ENCODE measurements at places on chromosomes 11 and 22.

- no peak for DNase-seq
Observed at GRCh38 chr11:16876053-16876752, 137.8 kb downstream of the C11orf58 start.

DNA sequence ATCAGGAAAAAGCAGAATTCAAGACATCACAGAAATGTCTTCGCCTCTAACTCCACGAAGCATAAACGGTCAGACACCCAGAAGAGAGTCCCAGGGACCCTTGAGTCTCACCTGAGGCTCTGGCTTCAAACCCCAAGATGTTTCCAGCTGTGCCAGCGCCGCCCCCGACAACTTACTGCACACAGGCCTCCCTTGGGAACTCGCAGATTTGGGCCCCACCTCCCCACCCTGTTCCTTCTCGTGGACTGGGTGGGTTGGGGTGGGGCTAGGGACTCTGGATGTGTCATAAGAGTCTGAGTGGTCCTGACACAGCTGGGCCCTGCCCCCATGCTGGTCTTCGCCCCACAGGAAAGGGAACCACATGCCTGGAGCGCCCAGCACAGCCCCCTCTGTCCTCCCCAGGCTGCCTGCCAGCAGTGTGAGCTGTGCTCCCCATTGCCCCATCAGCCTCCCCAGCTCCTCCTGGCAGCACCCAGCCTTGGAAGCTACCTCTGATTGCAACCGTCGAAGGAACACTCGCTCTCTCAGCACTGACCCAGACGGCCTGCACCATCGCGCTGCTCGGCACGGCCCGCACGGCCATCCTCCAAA lies 147.5 kb downstream of the CRYBB2 start:
- no peak for DNase-seq

GRCh38 chr11:75733431-75734107 lies 15.9 kb downstream of the MOGAT2 start:
- DNase-seq: no peak

DNA sequence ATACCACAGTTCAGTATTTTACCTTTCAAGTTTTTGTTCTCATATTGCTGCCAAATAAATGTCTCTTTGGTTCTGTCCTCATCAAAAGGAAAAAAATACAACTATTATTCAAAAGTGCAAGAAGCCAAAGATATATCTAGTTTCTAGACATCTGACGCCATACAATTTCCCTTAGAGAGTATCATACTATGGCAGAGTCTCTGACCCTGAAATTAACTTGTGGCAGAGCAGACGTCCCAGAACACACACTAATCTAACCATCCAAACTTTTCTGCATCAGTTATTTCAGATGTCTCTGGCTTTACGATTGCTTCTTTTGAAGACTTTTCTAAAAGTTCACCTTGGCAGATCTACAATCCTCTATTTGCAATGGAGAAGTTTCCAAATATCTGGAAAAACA lies 2.7 kb downstream of the OR51T1 start:
- DNase-seq: no peak

- no peak for DNase-seq
Observed at GRCh38 chr11:11217929-11218628, 135.0 kb downstream of the CSNK2A3 start.

GRCh38 chr11:7844986-7845385 lies 48.2 kb upstream of the OR5P2 start:
- no peak for DNase-seq

GRCh38 chr11:111917788-111918187 lies 925 bp upstream of the C11orf52 start:
- no peak for DNase-seq

GRCh38 chr11:2862395-2863275 lies 22.9 kb downstream of the CDKN1C start:
- DNase-seq: no peak

- DNase-seq: no peak
Observed at GRCh38 chr11:12587333-12587991, 86.8 kb upstream of the TEAD1 start.

GRCh38 chr11:120227228-120227852 lies 12.6 kb upstream of the POU2F3 start:
- no peak for DNase-seq

DNA sequence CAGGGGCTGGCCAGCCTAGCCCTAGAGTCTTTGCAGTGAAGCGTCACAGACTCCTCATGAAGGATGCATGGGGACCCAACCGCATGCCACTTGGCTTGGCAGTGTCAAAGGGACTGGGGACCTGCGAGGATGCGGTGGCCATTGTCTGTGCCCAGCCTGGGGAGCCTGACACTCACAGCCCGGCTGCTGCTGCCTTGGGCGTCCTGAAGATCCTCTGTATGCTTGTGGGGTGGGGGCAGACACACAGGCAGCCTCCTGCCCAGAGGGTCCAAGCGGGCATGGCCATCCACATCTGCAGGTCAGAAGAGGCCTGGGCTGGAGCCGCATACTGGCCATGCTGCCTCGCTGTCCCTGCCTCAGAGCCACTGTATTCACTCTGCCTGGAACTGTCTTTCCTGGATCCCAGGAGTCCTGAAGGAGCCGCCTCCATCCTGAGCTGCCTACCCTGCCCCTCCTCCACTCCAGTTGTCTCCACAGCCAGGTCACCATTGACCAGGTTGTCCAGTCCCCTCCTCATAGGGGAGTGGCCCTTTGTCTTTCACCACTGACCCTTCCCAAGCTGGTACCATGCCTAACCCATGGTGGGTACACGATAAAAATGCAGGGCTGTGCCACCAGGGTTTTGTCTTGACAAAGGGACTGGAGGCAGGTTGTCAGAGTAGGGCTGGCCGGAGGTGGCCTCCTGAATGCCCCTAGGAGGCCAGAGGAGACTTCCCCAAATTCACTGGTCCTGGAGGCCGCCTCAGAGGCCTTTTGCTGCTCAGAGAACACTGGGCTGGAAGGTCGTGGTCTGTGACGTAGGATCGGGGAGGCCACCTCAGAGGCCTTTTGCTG lies 107.0 kb downstream of the KCNQ1OT1 start:
- no peak for DNase-seq

GRCh38 chr22:49785046-49785521 lies 42.6 kb downstream of the BRD1 start:
- DNase-seq: no peak

- DNase-seq: no peak
Observed at GRCh38 chr11:70579316-70579955, 181.1 kb downstream of the CTTN start.

DNA sequence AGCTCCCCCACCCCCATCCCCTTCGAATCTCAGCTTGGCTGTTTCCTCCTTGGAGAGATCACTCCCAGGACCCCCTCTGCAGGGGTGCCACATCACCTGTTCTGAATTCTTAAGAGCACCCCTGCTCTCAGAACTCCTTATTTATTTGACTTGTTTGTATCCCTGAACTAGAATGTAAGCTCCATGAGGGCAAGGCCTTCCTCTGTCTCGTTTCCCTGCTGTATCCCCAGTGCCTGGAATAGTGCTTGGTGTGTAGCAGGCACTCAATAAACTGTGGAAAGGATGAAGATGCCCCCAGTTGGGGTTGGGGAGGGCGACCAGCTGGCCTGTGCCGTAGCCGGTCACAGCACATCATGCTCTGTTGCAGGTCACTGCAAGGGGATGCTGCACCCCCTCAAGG lies 3.6 kb upstream of the MDK start:
- no peak for DNase-seq

DNA sequence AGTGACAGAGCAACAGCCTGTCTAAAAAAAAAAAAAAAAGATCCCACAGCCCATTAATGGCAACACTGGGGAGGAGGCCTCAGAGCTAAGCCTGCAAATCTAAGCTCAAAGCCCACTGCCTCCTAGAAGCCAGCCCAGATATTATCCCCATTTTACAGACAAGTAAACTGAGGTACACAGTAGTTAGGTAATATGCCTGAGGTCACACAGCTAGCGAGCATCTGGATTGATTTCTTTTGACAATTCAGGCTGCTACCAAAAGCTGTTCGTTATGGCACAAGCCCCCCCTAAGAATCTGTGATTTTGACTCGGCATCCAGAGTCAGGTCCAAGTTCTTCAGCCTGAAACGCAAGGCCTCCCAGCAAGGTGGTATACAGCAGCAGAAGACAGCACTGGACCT lies 13.7 kb downstream of the ELFN2 start:
- no peak for DNase-seq

- no peak for DNase-seq
Observed at GRCh38 chr11:68025047-68025446, 5.4 kb upstream of the NDUFS8 start.

GRCh38 chr11:3037040-3037944 lies 19.9 kb downstream of the CARS1 start:
- peak; percentile 84 for DNase-seq

- DNase-seq: no peak
Observed at GRCh38 chr22:25062386-25063085, 110.0 kb downstream of the KIAA1671 start.

DNA sequence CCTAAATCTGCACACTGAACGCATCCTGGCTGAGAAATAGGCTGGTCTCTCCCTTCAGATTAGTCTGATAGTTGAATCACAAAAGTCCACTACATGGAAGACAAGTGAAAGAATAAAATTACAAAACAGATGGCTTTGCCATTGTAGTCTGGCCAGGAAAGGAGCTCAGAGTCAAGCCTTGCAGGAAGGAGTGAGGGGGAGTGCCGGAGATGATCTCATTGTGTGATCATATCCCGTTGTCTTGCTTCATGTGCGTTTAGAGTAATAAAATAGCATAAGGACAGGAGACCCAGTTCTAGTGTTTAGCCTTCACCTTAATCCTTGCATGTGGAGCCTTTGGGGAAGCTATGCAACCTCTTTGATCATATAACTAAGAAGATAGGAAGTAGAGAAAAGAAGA lies 666.7 kb upstream of the RAG2 start:
- no peak for DNase-seq

- DNase-seq: no peak
Observed at GRCh38 chr22:31244046-31244942, 32.2 kb downstream of the LIMK2 start.

- DNase-seq: no peak
Observed at GRCh38 chr11:128713595-128713994, 19.7 kb downstream of the FLI1 start.

- DNase-seq: no peak
Observed at GRCh38 chr11:115052601-115053000, 374.3 kb downstream of the NXPE2 start.

DNA sequence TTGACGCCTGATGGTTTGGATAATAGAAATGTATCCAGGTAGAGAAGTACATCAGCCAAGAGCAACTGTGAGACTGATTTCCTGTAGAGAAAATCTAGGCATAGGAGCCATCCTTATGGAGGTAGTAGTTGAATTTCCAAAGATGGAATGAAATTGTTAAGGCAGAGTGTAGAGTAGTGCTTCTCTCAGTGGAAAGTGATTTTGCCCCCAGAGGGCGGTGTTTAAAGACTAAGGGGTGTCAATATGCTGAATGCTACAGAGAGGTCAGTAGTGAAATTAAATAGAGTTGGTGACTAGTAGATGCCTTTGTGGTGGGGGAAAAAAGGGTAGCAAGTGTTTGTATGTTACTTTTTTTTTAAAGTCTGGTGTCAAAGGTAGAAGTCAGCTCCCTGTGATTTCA lies 54.5 kb downstream of the TRIM44 start:
- DNase-seq: no peak

- no peak for DNase-seq
Observed at GRCh38 chr22:36104988-36105387, 55.6 kb downstream of the APOL3 start.

- no peak for DNase-seq
Observed at GRCh38 chr11:32006799-32007388, 84.0 kb upstream of the RCN1 start.

GRCh38 chr11:111366560-111367410 lies 12.3 kb downstream of the POU2AF1 start:
- DNase-seq: no peak

DNA sequence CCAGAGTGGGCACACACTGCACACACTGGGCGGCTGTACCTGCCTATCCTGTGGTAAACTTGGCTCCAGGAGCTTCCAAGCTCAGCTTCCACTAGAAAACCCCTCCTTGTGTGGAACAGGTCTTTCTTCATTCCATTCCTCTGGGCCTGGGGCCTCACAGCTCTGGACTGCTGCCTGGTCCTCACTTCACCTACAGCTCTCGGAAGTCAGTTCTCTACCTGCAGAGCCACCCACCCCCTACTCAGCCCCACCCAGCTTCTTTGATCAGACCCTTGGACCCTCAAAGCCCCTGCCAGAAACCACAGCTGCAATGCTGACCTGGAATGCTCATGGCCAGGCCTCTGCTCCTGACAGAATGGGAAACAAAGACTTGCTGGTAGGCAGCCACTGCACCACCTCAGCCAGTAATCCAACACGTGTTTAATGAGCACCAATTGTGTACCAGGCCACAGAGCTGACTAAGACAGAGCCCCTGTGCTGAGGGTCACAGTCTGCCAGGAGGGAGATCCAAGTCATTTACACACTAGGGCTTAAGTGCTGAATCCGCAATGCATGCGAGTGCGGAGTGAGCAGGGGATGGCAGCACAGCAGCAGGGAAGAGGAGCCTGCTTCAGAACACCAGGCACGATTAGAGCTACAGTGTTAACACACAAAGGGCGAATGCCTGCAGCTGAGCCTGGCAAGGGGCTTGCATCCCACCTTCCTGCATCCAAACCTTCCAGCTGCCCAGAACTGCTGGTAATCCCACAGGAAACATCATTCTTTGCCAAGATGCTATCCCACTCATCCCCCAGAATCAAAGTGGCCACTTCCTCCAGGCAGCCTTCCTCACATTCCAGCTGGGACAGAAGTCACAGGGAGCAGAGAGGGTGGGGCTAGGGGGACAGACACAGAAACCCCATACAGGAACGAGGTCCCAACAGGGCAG lies 4.6 kb downstream of the GNB1L start:
- no peak for DNase-seq

- DNase-seq: no peak
Observed at GRCh38 chr22:24893341-24894070, 53.0 kb downstream of the LHFPL7 start.

DNA sequence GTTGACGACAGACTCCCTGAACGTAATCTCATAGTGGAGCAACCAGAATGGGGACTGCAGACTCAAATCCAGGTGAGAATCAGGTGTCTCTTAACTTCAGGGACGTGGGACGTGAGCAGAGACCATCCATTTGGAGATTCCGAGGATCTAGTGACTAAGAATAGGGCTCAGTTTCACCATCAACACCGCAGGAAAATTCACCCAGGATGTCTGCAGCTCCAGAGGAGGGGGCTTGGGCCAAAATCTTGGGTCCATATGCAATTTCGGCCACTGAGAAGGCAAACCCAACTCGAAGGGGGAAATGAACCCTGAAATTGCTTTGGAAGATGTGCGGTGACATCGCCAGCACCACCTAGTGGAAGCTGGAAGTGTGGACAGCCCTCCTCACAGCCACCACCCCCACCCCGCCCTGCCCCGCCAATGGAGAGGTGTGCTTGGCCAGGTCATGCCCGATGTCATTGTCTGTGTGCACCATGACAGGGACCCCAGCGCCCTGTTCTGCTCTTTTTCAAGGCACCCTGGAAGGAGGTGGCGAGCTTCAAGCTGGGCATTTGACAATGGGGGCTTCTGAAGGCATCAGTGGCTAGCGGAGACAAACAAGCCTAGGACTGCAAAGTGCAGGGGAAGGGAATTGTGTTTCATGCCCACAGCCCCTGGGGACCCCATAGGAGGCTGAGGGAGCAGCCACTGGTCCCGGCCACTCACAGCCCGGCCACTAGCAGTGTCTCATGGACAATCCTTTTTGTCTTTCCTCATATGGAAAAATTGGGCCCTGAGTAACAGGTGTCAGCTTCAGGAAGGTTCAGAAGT lies 24.8 kb downstream of the APOL1 start:
- no peak for DNase-seq
